Stimulated activated CD4-positive, alpha-beta T cell treated with anti-CD3 and anti-CD28 coated beads, TNF-alpha, amount 100 ng/mL, for 4 hours (primary cell): ENCODE measurements at places on chromosomes 4 and X.

- DNase-seq: no peak
Observed at GRCh38 chr4:109206620-109207019, 95.8 kb downstream of the COL25A1 start.

DNA sequence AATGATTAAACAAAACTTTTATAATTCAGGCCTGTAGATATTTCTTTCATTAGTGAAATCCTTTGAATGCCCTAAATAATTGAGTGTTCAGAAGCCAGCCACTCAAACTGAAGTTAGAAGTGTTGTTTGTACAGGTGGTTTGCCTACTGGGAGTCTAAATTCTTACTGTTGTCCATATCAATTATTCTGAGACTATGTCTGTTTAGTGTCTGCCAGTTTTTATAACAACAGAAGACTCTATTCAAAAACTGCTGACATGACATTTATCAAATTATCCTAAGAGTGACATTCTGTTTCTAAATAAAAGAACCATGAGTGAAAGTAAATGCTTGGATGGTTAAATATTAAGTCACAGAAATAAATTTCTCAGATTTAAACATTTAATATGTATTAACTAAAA is 375.1 kb downstream of the FAT4 start:
- DNase-seq: no peak

- DNase-seq: no peak
Observed at GRCh38 chr4:48908687-48909086, 2.1 kb upstream of the OCIAD2 start.

GRCh38 chrX:10121787-10122186 is 35.0 kb upstream of the CLCN4 start:
- DNase-seq: no peak

DNA sequence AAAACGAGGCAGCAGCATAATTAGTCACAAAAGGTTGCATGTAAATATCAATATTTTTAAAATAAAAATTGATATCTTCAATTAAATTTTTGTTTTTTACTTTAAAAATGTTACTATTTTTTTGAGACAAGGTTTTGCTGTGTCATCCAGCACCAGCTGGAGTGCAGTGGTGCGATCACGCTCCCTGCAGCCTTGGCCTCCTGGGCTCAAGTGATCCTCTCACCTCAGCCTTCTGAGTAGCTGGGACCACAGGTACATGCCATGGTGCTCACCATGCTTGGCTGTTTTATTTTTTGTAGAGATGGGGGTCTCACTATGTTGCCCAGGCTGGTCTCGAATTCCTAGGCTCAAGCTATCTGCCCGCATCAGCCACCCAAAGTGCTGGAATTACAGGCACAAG is 96.8 kb upstream of the FRAS1 start:
- no peak for DNase-seq

DNA sequence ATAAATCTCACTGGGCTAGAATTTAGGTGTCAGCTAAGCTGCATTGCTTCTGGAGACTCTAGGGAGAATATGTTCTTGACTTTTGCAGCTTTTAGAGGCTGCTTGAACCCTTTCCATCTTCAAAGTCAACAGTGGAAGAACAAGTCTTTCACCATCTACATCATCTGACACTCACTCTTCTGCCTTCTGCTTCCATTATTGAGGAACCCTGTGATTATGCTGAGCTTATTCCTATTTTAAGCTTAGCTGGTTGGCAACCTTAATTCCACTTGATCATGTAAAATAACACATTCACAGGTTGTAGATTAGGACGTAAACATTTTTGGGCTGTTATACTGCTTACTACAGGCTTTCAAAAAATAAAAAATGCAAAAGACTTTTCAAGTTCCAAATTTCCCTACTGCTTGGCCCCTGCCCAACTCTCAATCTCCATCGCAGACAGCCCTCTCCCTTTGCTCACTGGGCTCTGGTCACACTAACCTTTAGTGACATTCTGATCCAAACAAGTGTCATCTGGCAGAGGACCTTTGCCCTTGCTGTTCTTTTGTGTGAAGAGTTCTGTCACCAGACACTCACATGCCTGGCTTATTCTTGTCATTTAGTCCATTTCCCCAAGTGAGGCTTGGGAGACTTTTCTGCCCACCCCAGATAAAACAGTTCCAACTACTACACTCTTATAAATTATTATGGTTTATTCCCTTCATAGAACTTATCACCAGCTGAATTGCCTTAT is 1056.0 kb downstream of the STIM2 start:
- DNase-seq: no peak

- DNase-seq: no peak
Observed at GRCh38 chrX:50988649-50989048, 78.1 kb downstream of the BMP15 start.

DNA sequence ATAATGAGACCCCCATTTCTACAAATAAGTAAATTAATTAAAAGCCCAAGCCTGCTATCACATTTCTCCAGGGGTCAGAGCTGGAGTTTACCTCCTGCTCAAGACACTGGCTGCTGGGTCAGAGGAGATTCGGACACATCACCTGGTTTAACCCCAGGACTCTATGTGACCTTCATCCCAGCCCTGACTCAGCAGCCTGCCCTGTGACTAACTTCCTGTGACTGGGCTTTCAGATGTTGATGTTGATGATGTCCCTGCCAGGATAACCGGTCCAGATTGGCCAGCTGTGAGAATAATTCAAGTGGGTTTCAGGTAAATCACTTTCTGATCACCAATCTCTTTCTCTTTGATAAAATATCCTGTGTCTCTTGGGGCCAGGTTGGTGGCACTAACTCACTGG is 102.4 kb upstream of the MAML3 start:
- no peak for DNase-seq

GRCh38 chrX:18753631-18754030 is 46.2 kb downstream of the PPEF1 start:
- DNase-seq: no peak

GRCh38 chr4:90718931-90719330 is 591.7 kb downstream of the CCSER1 start:
- DNase-seq: no peak

- DNase-seq: no peak
Observed at GRCh38 chr4:97643179-97643578, 500.1 kb downstream of the STPG2 start.

DNA sequence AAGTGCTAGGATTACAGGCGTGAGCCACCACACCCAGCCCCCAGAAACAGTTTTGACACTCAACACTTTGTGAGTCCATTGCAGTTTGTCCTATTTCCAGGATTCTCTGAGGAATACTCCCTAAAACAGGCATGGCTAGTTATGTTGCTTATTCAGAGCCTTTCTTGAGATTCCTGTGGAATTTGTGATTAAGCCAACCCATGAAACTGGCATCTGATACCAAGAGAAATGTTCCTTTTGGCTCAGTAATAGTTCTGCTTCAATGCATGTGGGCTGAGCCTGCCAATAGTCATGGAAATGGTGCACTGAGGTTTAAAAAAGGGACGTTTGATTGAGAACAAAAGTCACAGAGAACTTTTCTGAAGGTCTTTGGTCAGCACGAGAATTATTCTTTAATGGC is 241.7 kb downstream of the PPP1R2C start:
- DNase-seq: no peak

GRCh38 chrX:136115126-136115903 is 32.0 kb upstream of the FHL1 start:
- no peak for DNase-seq

GRCh38 chrX:136318895-136319597 is 18.3 kb downstream of the ADGRG4 start:
- DNase-seq: no peak

- no peak for DNase-seq
Observed at GRCh38 chrX:51931566-51932150, 38.2 kb downstream of the MAGED1 start.
